ENCODE measurements at places on chromosomes 13 and 19.
A peak's percentile ranks its signal among the peaks of the same experiment; 100 is the strongest.

DNA sequence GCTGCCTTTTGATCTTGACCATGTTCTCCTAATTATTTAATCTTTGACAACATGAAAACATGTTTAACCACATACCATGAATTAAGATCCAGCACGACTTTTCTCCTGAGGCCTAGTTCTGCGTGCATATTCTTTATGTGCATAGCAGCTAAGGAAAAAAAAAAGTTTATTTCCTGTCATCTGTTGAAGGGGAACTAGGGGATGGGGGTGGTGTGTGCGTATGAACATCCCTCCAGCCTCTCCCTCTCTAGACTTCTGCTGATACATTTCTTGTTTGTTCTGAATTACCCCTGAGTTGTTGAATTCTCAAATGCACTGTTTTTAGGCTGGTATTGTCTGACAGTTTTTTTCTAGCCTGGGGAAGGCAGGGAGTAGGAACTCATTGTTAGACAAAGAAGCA, 543.3 kb downstream of the FGF9 start:
- peak; percentile 32 for DNase-seq

DNA sequence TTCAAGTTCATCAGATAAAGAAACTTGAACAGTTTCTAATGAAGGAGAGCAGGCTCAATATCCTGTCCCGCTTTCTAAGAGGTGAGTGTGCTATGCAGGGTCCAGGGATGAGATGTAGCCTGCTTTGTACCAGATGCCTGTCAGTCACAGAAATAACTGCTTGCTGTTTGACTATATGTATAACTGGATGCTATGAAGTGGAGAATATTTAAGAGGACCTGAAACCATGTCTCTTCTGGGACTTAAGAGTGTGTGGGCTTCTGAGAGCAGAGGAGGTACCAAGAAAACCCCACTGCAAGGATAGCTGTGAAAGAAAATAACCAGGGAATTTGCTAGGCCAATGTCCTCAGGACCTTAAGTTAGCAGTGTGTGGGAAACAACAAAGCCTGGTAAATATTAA, 246.3 kb upstream of the RFC3 start:
- no peak for DNase-seq

GRCh38 chr19:4624733-4625362, 14.5 kb upstream of the TNFAIP8L1 start:
- DNase-seq: peak; percentile 47

- DNase-seq: no peak
These were observed 504.4 kb downstream of the FGF9 start for GRCh38 chr13:22175241-22175640.

- DNase-seq: no peak
These were observed 5.7 kb downstream of the LENG1 start for GRCh38 chr19:54153731-54154326.

- peak; percentile 59 for DNase-seq
These were observed 16.8 kb downstream of the CCL25 start for GRCh38 chr19:8069096-8069973.

DNA sequence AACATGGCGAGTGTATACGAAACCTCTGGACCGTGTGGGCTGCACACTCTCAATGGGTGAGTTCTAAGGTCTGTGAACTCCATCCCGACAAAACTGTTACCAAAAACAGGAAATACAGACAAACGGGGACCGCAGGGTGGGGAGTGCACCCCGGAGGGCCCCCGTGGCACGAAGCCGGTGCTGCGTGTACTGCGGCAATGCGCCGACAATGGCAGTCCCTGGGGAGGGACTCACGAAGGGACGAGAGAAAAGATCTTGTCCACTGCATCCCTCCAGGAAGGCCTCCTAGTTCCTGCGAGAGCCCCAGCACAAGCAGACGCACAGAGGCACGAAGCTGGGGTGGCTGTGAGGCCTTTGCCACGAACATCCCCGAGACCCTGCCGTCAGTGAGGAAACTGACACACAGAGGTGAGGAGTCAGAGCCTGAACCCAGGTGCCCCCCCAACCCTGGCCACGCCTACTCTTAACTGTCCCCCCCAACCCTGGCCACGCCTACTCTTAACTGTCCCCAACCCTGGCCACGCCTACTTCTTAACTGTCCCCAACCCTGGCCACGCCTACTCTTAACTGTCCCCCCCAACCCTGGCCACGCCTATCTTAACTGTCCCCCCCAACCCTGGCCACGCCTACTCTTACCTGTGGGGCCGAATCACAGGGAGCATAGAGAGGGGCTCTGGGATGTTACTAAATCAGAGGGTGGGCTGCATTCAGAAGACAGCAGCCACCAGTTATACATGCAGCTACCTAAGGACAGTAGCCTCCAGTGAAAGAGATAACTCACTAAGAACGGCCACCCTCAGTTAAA, 4.2 kb downstream of the MED16 start:
- no peak for DNase-seq

- DNase-seq: no peak
These were observed 89.8 kb upstream of the LSM14A start for GRCh38 chr19:34082289-34083077.

GRCh38 chr13:26420282-26420960, 137.1 kb upstream of the WASF3 start:
- DNase-seq: no peak

DNA sequence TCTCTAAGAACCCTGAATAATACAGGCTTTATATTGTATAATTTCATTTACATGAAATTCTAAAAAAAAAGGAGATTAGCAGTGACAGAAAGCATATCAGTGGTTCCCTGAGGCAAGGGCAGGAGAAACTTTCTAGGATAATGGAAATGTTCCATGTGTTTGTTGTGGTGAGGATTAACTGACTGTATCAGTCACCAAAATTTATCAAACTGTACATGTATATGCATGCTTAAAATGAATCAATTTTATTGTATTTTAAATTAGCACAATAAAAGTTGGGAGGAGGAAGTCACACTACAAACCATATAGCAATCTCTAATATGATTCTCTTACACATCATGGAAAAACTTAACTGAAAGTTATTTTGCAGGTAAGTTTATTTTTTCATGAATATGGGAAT, 396.8 kb downstream of the EFNB2 start:
- no peak for DNase-seq

- DNase-seq: no peak
These were observed 32.0 kb upstream of the CXCL17 start for GRCh38 chr19:42474743-42475142.

DNA sequence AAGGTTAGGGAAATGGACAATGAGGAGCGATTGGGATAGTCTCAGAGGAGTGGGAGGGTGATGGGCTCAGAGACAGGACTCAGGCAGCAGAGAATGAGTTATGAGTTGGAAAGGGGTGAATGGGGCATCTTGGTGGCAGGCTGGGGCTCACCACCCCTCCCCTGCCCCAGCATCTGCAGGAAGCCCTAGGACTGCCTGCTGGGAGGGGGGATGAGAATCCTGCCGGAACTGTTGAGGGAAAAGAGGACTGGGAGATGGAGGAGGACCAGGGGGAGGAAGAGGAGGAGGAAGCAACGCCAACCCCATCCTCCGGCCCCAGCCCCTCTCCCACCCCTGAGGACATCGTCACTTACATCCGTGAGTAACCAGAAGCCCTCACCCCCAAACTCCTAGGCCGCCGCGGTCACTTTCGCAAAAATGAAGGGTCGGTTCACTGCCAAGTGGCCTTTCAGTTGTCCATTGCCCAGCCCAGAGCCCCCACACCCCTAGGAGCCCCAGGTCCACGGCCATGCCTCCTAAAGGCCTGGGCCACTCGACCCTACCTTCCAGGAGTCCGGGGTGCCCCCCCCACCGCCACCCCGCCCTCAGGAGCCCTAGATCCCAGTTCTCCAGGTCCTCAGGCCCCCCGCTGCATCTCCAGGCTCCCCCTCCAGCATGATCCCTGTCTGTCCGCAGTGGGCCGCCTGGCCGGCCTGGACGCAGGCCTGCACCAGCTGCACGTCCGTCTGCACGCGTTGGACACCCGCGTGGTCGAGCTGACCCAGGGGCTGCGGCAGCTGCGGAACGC, 764 bp downstream of the CLEC11A start:
- DNase-seq: no peak

DNA sequence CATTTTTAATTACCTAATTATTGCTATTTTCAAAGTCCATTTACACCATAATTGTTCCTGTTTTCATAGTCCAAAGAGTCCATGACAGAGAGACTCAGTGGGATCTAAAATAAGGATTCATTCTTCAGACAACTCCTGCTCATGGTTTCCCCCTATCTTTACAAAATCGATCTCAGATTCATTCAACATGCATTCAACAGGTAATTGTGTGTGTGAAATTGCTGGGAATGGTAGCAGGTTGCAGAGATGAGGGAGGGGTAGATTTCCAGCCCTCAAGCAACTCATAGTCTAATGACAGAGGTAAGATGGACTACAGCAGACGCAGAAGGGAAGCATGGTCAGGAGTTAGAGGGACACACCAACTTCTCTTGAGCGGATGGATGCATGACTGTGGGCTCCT, 138.1 kb downstream of the TSHZ3 start:
- no peak for DNase-seq

GRCh38 chr13:101489643-101490405, 37.3 kb downstream of the ITGBL1 start:
- DNase-seq: no peak

DNA sequence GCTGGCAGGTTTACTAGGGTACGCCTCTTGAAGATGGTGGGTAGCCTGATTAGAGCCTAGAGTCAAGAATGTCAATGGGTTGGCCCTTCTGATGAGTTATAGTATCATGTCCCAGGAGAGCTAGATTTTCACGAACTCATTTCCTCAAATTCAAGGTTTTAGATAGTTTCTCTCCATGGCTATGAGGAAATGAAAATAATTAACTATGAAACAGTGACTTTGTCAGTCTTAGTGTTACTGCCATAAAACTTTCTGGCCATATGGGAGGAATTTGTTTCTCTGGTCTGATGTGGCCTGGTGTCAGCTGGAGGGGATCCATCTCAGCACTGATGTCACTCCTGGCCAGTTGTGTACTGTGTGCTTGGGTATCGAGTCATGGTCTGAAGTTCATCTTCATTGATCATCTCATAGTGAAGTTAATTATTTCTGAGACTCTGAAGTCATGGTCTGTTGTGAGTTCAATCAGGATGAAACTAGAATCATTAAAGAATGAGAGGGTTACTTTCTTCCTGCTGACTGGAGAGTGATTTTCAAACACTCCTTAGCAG, 49.4 kb upstream of the TNFSF11 start:
- DNase-seq: no peak

- DNase-seq: no peak
These were observed 1353.3 kb downstream of the UQCRFS1 start for GRCh38 chr19:27859689-27860088.

GRCh38 chr13:88840085-88840484, 1168.9 kb downstream of the SLITRK5 start:
- DNase-seq: no peak

- no peak for DNase-seq
These were observed 437.2 kb downstream of the LIG4 start for GRCh38 chr13:107778094-107778493.

GRCh38 chr19:27887946-27888345, 1325.0 kb downstream of the UQCRFS1 start:
- no peak for DNase-seq

GRCh38 chr13:71524245-71524612, 342.8 kb downstream of the DACH1 start:
- no peak for DNase-seq

- no peak for DNase-seq
These were observed 72.1 kb downstream of the KLF12 start for GRCh38 chr13:74061926-74062595.

GRCh38 chr13:109874484-109875454, 88.4 kb upstream of the IRS2 start:
- DNase-seq: no peak

- no peak for DNase-seq
These were observed 126.4 kb downstream of the TNFRSF19 start for GRCh38 chr13:23696610-23697009.

GRCh38 chr13:49292742-49293486, 45.2 kb downstream of the CDADC1 start:
- DNase-seq: no peak

- DNase-seq: no peak
These were observed 21.8 kb downstream of the PROSER1 start for GRCh38 chr13:39016087-39016486.

DNA sequence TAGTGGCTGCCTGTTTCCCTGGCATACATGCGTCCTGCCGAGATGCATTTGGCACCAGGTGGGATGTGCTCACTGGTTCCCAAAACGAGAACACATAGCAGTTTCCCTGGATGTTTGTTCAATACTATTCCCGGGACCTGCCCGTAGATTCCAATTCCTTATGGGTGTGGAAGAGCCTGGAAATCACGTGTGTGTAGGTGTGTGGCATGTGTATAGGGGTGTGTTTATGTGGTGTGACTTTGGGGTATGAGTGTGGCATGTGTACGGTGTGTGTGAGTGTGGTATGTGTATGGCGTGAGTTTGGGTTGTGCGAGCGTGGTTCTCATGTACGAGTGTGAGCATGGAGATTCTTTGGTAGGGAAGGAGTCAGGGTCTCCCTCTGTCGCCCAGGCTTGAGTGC, 2.9 kb upstream of the F7 start:
- no peak for DNase-seq

GRCh38 chr13:99406799-99407201, 94.5 kb upstream of the TM9SF2 start:
- peak; percentile 70 for DNase-seq

DNA sequence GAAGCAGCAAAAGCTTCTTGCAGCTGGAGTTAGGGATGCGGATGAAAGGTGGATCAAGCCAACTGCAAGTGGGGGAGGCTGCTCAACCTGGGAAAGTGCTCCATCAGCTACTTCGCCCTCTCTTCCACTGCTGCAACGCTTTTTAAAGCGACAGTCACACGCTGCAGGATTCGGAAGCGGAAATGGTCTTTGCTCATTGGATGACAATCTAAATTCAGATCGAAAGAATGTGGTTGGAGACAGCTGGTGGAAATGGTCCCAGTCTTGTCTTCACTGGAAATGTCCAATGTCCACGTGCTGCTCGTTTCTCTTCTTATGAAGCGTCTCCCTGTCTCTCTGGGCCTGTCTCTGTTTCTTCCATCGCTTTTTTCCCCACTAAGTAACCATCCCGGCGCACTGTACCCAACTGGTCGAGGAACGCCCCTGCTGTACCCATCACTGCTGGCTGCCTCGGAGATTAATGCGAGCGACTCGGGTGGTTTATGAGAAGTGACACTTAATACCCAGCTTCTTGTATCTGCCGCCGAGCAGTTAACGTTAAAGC, 2.1 kb upstream of the FGF9 start:
- no peak for DNase-seq

DNA sequence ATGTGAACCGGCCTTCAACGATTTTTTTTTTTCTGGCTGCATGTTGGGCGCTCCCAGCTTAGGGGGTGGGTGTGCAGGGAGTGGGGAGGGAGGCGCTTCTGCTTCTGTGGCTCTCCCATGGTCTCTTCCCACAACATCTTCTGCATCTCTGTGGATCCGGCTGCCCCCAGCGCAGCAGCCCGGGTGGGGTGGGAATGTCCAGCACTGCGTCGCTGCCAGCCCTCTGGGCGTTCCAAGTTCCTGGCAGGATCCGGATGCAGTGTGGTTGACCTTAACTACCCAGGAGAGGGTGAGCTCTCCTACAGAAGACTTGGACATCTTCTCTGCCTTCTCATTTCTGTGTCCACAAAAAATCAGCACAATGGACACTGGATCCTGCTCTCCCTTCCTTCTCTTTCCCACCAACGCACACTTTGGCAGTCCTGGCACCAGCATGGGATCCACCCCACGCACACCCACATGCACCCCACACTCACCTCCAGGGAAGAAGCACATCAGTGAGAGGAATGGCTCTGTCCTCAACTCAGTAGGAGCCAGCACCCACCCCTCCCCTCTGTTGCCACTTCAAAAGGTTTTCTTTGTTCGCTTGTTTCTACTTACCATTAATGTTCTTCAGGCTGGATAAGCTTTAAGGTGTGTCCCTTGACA, 177.3 kb downstream of the COL4A1 start:
- no peak for DNase-seq

GRCh38 chr13:47303626-47304025, 406.8 kb upstream of the HTR2A start:
- DNase-seq: no peak
